ENCODE measurements at places on chromosomes 6 and 20.

- DNase-seq, result peak; percentile 26
Measured at GRCh38 chr20:8305449-8305978, 173.4 kb downstream of the PLCB1 start.

- peak; percentile 3 for DNase-seq
Measured at GRCh38 chr6:145372671-145373151, 362.6 kb downstream of the EPM2A start.

DNA sequence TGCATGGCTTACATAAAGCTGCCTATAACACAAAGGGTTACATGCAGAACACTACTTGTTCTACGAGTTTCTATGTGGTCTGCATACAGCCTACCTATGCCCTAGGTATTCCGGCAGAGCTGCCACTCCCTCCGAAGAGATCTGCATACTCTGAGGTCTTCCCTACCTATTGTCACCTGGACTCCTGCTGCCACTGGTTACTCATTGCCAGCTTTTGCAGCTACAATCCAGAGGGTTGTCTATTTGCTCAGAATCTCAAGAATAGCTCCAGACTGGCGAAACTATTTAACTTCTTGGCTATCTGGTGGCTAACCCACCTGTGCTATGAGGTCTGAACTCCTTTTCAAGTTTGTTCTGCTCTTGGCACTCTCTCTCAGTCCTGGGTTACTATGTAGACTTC is 323.3 kb downstream of the BMP2 start:
- no peak for DNase-seq

GRCh38 chr20:47489448-47489872 is 12.2 kb upstream of the NCOA3 start:
- DNase-seq, result no peak

- DNase-seq, result peak; percentile 35
Measured at GRCh38 chr20:38804682-38805501, 605 bp upstream of the PPP1R16B start.

DNA sequence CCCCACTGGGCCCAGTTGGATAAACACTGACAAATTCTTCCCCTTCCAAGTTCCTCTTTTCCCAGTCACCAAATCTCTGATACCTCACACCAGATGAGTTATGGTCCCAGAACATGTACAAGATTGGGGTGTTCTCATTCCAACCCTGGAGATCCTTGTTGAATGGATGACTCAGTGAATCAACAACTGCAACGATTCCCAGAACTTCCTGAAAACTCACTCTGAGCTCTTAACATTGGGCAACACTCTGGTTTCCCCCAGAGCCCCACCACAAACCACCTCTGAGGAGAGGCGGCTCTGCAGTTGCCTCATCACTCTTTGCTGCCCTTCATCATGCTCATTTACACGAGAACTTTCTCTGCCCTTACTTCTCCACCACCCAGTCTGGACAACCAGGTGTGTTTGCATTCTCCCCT is 115.2 kb downstream of the MRPL14 start:
- DNase-seq, result no peak

- no peak for DNase-seq
Measured at GRCh38 chr6:166697113-166697512, 70.1 kb upstream of the RPS6KA2 start.

DNA sequence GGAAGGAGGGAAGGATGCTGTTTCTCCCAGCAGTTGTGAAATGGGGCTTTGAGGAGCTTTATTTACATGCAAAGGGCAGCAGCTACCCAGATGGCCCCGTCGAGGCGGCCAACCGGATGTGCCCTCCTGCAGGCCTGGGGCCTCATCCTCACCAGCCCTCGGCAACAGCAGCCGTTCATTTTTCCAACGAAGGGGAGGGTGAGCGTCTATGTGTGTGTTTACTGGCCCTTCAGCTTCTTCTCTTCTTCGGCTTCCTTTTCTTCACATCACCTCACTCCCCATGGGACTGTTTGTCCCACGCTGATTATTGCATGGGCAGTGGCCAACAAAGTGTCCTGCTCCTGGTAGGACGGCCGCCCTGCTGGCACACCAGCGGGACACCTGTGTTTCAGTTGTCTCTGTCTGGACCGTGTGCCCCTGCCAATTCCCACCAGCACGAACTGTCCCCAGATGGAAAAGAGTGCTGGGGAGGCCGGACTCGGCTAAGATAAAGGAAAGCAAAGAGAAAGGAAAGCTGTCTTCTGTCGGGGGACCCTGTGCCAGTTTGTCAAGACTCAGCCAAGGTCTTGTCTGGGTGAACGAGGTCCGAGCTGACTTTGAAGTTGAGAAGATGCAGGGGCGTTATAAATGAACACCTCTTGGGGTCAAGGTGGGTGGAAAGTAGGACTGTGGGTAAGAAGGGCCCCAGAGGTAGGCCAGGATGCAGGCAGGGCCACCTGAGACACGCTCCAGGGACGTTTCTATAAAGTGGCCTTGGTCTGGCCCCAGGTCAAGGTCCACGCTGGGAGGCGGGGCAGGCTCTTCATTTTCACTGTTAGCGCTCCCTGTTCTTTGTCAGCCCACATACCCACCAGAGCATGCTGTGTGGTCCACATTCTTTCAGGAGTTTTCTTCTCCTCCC is 57.0 kb downstream of the FAM50B start:
- DNase-seq, result no peak

DNA sequence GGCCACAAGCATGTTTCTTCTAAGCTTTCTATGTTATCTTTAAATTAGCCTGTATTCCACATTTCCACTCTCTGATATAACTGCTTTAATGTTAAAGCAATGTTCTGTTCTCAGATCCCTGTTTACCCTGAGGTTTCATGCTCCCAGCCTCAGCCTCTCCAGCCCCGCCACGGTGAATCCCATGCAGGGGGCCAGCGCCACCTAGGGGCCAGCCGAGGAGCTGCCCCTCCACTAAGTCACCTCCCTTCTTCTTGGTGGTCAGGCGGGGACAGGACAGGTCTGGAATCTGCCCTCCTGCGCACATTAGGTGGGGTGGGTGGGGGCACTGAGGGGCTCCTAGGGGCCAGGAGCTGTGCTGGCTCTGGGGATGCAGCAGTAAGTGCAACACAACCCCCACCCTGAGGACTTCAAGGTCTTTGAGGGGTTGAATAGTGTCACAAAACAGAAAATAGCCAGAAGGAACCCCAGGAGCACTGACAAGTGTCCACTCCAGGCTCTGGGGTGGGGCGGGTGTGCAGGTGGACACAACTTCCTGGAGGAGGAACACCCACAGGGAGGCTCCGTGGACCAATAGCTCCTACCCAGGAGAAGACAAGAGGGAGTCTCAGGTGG is 61.6 kb downstream of the RAB44 start:
- peak; percentile 77 for DNase-seq

DNA sequence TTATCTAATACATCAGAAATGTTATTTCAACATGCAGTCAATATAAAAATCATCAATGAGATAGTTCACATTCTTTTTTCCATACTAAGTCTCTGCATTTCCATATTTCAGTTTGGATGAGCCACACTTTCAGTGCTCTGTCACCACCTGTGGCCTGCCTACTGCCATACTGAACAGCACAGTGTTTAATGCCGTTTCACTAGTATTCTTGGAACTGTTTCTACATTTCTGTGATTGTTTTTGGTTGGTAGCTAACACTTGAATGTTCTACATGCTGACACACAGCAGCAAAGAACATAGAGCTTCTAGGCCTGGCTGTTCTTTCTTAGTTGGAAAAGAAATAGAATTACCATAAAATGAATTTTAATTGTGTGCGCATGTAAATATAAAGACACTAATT is 61.4 kb upstream of the KIF25 start:
- DNase-seq, result no peak

DNA sequence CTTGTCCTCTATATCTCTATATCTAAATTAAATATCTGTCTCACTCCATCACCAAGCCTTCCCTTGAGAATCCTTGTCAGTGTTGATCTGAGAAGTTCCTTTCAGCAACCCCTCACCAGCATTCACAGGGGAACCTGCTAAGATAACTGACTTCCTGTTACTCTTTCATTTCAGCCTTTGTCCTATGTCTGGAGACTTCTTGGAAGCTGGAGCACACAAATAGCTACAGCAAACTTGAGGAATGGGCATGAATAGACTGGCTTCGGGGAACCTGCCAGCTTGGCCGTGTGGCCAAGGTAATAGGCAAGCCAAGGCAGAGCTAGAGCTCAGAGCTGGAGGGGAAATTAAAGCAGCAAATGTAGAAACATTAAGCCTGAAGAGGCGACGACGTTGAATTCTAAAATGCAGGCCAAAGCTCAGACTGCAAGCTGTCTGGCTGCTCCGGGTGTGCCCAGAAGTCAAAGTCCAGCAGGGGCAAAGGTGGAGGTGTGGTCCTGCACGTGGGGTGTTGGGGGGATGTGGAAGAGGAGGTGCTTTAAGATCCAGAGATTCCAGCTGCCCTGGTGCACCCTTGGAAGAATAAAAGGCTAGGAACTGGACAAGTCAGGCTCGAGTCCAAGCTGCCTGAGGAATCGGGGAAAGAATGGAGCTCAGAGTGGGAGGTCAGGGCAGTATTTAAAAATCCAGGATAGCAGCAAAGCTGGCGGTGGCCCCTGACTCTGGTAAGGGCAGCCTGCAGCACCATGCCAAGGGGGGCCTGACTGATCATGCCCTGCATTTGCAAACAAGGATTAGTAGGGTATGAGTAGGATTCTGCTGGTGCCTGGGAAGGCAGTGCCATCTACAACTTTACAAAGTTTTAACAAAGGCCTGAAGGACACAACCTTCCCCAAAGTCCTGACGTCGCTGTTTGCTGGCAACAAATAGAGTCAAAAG is 185.0 kb upstream of the SGK1 start:
- DNase-seq, result no peak

- DNase-seq, result no peak
Measured at GRCh38 chr6:2938632-2939083, 32.7 kb downstream of the SERPINB6 start.

- no peak for DNase-seq
Measured at GRCh38 chr20:53352727-53353440, 240.8 kb downstream of the ZNF217 start.

DNA sequence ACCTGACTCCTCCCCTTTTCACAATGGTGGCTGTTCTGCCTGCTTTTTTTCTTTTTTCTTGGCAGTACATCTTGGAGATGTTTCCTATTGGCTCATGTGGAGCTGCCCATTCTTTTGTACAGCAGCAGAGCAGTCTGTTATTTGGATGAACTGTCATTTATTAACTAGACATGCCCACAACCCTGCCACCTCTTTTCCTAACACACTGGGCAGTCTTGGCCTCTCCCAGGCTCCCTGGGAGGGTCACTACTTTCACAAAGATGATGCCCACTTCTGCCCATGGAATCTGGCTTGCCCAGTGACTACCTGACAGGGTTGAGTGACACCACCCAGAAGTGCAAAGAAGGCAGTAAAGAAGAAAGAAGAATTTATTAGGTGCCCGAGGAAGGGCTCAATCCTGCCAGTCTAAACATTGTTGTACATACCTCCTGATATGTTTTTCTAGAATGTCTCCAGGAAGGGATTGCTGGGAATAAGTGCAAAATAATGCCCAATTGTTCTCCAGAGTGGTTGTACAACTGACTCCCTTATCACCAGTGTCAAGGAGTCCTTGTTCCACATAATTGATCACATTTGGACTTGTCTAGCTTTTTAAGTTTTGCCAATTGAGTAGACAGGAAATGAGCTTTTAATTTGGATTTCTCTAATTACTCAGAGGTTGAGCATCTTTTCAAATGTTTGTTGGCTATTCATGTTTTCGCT is 19.7 kb upstream of the SCRT2 start:
- no peak for DNase-seq

GRCh38 chr6:149965194-149966020 is 1.7 kb downstream of the ULBP1 start:
- no peak for DNase-seq

DNA sequence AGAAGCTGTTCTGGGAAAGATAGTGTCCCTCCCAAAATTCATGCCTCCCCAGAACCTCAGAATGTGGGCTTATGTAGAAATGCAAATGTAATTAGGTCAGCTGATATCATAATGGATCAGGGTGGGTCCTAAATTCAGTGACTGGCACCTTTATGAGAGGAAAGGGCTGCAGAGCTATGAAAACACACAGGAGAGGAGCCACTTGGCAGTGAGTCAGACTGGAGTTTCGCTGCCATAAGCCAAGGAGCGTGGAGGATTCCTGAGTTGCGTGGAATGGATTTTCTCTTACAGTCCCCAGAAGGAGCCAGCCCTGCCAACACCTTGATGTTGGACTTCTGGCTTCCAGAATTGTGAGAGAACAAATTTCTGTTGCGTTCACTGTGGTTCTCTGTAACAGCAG is 249.8 kb upstream of the PMEPA1 start:
- no peak for DNase-seq

DNA sequence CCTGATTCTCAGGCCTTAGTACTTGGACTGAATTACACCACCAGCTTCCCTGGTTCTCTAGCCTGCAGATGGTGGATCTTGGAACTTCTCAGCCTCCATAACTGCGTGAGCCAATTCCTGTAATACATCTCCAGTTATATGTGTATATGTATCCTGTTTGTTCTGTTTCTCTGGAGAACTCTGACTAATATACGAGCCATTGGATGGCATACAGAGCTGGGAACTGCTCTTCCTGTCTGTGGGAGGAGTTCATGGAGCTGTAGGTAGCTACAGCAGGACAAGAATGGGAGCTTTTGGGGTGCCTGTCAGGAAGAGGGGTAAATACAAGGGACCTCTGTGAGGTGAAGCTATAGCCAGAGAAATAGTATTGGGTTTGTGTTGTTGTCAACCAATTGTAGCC is 41.2 kb downstream of the TMEM14A start:
- DNase-seq, result no peak

GRCh38 chr6:151442371-151442770 is 9.6 kb downstream of the RMND1 start:
- DNase-seq, result no peak

- DNase-seq, result no peak
Measured at GRCh38 chr6:136466777-136467176, 83.4 kb downstream of the MAP7 start.

GRCh38 chr6:14270925-14271788 is 153.6 kb downstream of the CD83 start:
- no peak for DNase-seq

DNA sequence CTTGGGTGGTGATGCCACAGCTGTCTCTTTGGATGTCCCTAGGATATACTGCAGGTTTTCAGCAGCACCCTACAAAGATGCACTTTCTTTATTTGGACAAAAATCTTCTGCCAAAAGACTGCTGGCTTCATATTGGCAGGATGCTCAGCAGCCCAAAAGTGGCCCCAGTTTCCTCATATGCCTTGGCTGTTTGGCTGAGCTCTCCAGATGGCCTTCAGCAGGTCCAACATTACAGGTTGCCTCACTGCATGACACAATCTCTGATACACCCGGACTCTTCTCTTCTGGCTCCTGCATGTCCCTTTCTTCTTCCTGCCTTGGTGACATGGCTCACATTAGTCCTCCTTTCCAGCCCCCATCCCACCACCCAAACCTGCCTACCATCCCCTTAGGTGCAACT is 323.7 kb upstream of the CDH4 start:
- no peak for DNase-seq

GRCh38 chr20:4413314-4414049 is 308.2 kb upstream of the PRND start:
- DNase-seq, result no peak

Measured in GM18507 (cell line).